ENCODE measurements at places on chromosomes 2 and 18.

GRCh38 chr2:98037666-98038336, 42.1 kb upstream of the TMEM131 start:
- DNase-seq: no peak

GRCh38 chr2:156437272-156437930, 1.2 kb downstream of the GPD2 start:
- no peak for DNase-seq

DNA sequence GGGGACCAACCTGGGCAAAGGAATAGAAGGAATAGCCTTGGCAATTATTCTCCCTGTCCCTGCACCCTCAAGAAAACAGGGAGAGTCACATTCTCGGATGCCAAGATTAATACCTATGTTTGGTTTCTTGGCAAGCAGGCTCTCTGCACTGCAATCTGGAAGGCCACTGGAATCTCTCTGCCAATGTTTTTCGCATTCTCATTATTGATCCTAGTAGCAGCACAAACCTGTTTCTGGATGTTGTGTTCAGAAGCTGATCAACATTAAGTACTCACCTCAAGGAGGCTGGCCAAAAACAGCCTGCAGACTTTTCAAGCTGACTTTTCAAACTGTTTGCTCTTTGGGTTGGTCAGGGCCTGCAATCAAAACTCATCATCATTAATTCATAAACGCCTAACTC, 62.2 kb downstream of the CLHC1 start:
- DNase-seq: no peak

DNA sequence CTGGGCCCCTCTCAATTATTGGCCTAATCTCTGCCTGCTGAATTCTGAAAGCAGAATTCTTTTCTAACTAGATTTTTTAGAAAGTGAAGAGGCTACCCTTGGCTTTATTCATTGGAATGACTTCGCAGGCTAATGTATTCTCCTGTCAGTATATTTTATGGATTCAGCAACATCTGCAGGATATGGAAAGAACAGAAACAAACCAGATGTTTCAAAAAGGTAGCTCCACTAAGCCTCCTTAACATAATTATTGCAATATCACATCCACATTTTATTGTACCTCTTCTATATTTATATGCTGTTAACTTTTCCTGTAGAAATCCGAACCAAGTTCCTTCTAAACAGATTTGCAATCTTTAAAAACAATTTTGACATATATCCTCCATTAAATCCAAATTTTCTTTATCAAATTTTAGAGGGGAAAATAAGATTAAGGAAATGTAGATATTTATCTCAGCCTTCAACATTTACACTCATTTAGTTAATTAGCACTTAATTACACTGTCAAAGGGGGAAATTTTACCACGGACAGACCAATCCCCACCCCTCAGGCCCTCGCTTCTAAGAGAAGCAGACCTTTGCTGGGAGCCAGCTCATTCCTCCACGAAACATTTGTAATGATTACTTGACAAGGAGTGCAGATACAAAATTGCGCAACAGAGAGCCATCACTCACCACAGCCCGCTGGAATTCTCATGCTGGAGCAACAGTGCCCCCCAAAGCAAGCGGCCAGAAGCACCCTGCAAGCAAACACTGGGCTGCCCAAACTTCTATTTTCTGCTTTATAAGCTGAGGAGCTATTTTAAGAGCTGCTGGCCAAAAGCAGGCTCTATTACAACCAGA, 253.4 kb downstream of the ETAA1 start:
- peak; percentile 27 for DNase-seq

DNA sequence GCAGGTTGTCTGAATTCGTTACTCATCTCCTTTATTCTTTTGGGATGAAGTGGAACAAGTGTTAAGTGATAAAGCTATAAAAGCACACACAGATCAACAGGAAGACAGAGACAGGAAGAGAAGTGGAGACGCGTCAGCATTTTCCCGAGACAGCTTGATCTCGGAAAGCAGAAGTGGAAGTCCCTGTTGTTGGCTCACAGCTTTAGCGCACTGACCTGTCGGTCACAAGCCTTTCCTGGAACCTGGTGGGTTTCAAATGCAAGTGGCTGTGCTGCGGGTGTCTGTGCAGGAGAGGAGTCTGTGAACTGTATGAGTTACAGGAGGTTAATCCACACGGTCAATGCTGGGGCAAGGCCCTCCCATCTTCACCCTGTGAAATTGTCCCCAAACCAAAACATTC, 116.6 kb upstream of the PELI1 start:
- DNase-seq: no peak

GRCh38 chr2:39996653-39997080, 217.6 kb upstream of the THUMPD2 start:
- DNase-seq: no peak

DNA sequence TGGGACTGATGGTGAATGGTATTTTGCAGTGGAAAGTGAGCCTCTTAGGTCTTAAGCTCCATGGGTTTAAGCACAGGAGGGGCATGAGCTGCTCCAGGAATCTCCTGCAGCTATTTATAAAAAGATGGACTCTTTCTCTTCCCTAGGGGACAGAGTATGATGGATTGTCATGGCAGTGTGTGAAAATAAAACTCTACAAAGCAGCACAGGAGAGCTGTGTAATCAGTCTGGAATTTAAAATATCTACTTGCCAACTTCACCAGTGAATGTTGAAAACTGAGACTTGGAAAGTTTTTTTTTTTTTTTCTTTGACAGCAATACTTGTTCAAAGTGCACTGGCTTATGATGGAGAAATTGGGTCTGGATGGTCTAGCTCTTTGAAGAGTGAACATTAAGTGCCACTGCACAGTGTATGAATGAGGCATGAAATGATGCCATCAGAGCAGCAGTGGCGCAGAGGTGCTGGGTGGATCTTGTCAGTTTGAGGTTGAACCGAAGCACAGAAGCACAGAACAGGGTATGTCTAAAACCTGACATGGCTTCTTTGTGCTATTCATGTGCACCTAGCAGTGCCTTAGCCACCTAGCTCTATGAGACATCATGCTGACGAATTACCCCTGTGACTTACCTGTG, 245.4 kb downstream of the PTPRM start:
- no peak for DNase-seq

DNA sequence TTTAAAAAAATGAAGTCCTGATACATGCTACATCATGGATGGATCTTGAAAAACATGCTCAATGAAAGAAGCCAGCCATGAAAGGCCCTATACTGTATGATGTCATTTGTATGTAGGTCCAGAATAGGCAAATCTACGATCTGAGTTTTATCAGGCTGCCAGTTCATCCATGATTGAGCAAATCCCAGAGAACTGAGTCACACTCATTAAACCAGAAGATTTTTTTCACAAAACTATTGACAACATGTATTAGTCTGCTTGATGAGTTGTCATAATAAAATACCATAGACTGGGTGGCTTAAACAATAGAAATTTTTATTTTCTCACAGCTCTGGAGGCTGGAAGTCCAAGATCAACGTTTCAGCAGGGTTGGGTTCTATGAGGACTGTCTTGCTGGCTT, 130.7 kb downstream of the MREG start:
- no peak for DNase-seq

DNA sequence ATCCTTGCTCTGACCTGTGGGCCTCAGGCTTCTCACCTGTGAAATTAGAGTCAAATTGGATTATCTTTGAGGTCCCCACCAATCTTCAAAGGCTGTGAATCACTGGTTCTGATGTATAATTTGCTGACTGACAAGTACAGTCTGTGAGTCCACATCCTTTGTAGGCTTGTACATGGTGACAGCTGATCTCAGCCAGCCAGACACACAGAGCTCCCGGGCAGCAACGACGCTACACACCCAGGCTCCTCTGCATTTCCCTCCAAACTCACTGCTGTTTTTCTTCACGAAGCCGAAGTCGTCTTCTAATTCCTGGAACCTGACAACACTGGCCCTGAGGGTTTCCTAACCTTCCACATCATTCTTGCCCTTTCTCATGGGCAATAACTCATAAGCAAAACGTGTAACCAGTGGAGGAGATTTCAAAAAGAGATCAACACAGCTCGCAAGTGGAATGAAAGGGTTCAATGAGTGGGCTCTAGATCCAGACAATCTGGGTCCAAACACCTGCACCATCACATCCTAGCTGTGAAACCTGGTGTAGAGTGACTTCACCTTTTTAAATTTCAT, 37.9 kb upstream of the EVA1A start:
- no peak for DNase-seq

DNA sequence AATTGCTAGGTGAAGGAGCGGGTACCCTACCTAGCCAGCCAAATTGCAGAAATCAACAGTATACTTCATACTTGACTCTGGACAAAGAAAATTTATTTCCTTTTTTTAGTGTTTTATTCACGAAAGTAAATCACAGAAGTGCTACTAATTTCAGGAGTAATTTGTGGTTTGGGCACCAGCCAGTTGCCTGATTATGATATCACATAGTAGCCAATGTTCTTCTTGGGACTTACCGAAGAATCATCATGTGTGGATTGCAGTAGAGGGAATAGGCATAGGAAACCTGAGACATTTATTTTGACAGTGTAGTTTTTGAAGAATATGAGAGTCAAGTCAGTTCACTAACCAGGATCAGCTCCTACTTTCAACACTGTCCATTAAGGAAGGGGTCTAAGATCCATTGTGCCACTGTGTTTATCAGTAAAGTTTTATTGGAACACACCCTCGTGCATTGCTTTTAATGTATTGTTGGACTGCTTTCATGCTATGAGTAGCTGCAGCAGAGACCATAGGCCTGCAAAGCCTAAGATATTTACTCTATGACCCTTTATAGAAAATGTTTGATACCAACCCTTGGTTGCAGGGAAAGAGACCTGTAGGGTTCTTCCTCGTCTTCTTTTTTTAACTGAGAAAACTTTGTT, 32.1 kb downstream of the TNFRSF11A start:
- no peak for DNase-seq

GRCh38 chr2:241874277-241874925, 4.9 kb downstream of the RTP5 start:
- DNase-seq: no peak

All from cerebellum (tissue), 4 donors.